Kidney glomerular epithelial cell (primary cell): ENCODE measurements at places on chromosomes 16 and 17.

DNA sequence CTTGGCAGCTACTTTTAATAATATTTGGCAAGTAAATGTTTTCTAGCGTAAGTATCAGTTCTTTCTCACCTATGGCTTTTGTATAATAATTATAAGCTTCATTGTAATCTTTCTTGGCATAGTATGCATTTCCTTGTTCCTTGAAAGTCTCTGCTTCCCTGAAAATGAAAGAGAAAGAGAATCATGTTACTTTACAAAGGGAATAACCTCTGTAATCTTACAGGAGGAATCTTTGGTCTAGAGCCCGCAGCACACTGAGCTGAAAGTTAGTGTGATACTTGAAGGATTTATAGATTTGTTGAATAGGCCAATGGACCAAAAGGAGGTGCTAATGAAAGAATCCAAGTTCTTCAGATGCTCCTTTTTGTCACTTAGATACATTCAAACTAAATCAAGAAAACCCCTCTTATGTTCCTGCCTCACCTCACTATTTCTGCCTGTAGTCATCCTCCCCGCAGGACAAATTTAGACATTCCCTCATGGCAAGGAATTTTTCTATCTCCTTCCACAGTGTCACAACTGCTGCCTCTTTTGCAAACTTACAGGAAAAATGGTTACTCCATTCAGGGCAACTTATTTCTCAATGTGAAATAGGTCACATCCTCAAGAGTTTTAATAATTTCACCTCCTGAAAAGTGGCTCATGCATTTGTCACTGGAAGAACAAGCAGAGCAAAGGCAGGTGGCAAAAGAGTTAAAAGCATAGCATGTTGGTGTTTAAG, 16.7 kb downstream of the DNAJC7 start:
- no peak for DNase-seq

DNA sequence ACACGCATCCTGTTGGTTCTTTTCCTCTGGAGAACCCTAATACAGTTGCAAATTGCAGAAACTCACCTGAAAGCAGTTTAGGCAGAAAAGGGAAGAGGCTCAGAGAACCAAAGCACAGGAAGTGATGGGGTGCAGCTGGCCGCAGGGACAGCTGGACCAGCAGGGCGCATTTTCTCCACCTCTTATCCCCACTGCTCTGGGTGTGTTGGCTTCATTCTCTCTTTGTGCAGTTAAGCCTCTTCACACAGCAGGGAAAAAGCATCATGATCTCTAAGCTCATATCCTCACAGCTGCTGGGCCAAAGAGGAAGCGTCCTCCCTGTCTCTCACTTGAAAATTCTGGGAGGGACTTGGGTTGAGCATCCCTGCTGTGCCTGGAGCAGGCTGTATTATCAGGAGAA, 20.0 kb upstream of the LRRC75A start:
- DNase-seq: no peak

DNA sequence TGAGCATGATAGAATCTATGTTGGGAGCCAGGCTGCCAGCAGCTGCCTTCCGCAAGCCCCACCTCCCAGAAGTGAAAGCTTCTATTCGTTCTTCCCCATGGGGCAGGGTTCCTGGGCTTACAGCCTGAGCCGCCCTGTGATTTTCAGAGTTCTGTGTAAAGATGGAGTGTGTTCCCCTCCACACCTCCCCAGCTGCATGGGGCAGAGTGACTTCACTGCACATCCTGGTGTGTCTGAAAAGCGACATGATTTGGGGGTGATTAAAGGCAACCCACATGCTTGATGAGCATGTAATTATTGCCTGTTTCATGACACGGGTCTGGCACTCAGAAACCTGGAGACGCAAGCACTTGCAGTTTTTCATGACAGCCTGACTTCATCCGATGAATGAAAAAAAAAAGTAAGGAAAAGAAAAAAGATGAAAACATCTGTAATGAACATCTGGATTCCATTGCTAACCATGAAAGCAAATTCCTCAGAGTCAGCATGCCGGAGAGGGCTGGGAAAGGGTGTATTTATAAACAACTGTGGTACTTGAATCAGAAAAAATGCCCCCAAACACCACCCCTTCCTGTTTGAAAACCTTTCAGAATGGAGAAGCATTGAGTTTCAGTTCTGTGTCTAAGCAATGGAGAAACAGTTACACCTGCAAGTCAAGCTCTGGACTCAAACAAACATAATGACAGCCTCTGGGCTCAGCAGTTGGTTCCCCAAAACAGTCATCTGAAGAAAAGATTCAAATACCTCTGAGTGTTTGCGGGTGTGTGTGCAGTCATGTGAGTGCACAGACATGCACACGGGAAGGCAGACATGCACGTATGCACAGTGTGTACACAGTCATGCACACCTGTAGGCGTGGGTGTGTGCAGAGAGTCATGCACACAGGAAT, 266.0 kb downstream of the ENGASE start:
- DNase-seq: no peak

DNA sequence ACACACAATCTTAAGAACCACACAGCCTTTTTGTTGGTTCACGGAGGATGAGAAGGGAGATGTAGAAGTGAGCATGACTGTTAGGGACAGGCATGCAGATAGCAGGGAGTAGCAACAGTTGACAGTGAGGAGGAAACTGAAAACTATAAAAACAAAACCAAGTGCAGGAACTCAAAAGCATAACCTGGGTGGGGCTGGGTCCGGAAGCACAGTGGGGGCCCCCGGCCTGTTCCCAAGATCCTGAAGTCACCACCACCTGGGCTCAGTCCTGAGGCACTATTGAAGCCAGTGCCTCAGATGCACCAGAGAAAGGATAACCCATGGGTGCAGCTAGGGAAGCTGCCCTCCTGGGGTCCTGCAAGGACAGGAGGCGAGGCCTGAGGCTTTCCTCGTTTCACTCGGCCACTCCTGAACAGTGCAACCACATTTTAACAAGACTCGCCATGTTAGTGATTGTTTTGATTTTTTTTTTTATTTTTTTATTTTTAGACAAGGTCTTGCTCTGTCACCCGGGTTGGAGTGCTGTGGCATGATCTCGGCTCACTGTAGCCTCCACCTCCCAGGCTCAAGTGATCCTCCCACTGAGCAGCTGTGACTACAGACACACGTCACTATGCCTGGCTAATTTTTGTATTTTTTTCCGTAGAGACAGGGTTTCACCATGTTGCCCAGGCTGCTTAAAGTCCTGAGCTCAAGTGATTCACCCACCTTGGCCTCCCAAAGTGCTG, 27.7 kb upstream of the CBX4 start:
- no peak for DNase-seq

GRCh38 chr16:81765111-81765919, 13.8 kb upstream of the PLCG2 start:
- no peak for DNase-seq

DNA sequence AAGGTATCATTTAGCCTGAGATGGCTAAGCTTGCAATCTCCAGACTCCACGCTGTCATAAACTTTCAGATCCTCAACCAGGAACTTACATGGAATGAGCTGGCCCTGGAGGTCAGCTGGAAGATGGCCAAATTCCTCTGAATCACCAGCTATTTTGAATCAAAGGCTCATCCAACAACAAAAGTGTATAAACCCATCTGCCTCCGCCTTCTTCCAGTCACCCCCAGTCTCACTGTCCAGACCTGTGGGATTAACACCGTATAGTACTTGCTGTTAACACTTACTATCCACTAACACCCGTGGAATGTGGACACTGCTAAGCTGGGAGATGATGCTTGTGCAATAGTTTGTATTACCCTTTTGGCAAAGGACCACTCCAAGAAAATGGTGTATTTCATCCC, 1.9 kb upstream of the LCMT1 start:
- peak; percentile 84 for DNase-seq

DNA sequence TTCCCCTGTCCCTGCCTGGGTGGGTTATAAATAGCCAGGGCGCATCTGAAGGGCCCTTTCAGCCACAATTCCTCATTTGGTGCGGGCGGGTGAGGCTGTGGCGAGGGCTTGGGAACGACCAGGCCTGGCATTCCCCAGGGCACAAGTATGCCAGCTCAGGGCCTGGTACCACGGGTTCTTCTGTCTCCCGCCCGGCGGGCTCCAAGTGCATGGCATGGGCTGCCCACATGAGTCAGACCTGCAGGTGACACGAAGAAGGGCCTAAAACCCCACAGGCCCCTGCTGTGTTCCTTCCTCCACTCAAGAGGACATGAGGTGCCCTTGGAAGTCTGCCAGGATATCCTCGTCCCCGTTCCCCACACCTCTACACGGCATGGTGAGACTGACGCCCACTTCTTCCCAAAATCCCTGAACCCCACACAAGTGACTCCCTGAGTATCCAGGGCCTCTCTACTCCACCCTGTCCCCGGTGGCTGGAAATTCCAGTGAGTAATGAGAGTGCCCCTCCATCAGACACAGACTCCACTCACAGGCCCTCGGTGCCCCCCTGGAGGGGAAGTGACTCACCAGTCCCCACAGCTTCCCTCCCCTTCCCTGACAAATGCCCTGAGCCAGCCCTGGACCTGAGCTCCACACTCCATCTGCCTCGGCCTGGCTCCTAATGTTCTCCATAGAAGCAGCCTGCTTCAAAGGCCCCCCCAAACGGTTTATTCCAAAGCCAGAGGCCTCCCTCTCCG, 68.8 kb downstream of the ABR start:
- DNase-seq: peak; percentile 81

GRCh38 chr16:73036074-73036826, 11.7 kb downstream of the ZFHX3 start:
- no peak for DNase-seq

GRCh38 chr17:36198831-36199465, 2.4 kb upstream of the CCL3L1 start:
- DNase-seq: no peak

- peak; percentile 24 for DNase-seq
These were observed 1.9 kb upstream of the YBX2 start for GRCh38 chr17:7296189-7296861.

DNA sequence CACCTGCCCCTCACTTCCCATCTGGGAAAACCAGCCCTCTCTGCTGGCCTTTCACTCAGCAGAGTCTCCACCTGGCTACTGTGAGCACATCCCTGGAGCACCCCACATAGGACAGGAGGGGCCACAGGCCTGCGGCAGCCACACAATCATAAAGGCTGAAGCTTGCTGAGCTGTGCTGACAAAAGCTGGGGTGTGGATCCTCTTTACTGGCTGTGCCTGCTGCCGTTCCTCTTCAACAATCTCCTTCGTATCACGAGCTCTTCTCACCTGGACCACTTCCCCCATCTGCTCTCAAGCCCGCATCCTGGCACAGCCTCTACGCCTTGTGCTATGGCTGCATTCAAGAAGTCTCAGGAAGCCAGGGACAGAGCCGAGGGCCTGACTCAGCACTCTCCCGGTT, 86.1 kb downstream of the ZNF778 start:
- DNase-seq: no peak

DNA sequence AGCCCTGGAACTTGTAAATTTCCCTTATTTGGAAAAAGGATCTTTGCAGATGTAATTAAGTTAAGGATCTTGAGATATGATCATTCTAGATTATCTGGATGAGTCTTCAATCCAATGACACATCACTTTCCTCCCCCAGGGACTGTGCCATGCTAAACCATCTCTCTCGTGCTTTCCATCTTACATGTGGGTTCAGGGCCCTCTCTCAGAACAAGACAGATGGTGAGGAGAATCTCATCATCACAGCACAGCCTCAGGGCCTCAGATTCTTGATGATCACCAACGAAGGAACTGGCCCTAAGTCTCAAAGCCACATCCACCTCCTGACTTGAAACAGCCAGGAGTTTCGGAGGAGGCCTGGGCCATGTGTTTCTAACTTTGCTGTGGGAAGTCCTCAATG, 78.7 kb downstream of the LITAF start:
- no peak for DNase-seq

DNA sequence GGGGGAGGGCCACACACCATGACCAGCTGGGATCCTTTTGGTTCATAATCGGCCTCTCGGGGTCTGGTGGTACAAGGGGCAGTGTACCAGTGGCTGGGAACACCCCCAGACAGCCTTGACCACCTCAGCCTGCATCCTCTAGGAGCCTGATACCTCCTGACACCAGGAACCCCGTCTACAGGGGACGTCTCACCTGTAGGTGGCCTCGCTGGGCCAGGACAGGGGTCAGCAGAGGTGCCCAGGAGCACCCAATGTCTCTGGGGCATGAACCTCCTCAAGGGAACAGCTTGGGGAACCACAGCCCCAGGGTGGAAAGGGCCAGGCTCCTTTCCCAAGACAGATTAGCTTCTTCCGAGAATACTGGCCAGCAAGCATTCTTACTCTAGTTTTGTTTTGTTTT, 2.5 kb upstream of the METRNL start:
- no peak for DNase-seq

DNA sequence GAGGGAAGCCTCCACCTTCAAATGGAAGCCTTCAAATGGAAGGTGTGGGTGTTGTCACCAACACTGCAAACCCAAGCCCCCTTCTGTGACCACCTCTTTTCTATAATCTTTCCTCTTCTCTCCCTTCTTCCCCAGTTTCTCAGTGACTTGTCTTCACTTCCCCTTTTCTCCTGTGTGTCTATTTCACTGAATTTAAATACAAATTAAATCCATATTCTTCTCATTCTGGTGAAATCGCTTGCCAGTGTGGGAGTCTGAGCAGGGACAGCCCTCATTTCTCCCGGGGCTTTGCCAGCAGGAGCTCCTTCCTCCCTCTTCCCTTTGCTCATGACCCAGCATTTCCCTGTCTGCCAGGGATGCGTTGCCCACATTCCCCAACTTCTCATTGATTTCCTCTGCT, 6.4 kb upstream of the ITGAX start:
- no peak for DNase-seq

GRCh38 chr17:10871914-10872313, 34.0 kb upstream of the PIRT start:
- no peak for DNase-seq

DNA sequence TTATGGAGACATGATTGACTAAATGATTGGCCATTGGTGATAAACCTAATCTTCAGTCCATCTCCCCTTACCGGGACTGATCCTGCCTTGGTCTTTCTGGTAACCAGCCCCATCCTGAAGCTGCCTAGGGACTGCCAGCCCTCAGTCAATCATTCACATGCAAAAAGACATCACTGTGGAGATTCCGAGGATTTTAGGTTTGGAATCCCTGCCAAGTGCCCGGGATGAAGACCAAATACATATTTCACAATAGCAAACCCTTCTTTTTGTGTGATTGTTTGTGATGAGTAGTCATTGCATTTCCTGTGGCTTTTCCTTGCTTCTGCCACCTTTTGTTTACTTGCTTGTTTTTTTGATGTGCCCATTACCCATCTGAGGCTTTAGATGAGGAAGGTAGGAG, 44.0 kb downstream of the EPN2 start:
- no peak for DNase-seq

- no peak for DNase-seq
These were observed 5.1 kb downstream of the PRSS8 start for GRCh38 chr16:31130336-31130891.

GRCh38 chr16:84153660-84154214, 8.6 kb downstream of the DNAAF1 start:
- no peak for DNase-seq

DNA sequence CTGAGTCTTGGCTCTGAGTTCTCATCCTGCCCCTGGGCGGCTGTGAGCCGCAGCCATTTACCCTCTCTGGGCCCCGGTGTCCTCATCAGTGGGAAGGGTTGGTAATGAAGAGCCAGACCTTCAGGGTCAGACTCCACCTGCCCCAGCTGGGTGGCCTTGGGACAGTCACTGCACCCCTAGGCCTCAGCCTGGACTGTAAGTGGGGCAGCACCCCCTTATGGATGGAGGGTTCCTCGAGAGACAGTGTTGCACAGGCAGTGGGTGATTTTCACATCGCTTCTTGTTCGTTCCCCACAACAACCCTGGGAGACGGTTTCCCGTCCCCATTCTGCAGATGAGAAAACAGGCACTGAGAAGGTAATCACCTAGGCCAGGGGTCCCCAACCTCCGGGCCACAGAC, 60.5 kb downstream of the B9D1 start:
- no peak for DNase-seq

- no peak for DNase-seq
These were observed 9.7 kb downstream of the MRM3 start for GRCh38 chr17:791829-792228.

- peak; percentile 73 for DNase-seq
These were observed 154.8 kb downstream of the VPS53 start for GRCh38 chr17:559551-560431.
